ENCODE measurements at places on chromosomes 7 and 10. TPM values are rescaled to one million over a fixed set of nuclear protein-coding genes. Genes with fewer than 3 reads are reported as not detected.

The MMP21 gene
- total RNA-seq = not detected

The SPDYE1 gene
- total RNA-seq = not detected

The CCSER2 gene
- 8.5 TPM for total RNA-seq

The RPEL1 gene
- 0.07 TPM for total RNA-seq

The INMT gene
- not detected for total RNA-seq

The TAS2R41 gene
- not detected for total RNA-seq

The FAM131B gene
- 0.49 TPM for total RNA-seq

The NPY4R2 gene
- 34.7 TPM for total RNA-seq

The CCNJ gene
- total RNA-seq = 5.7 TPM
